ENCODE measurements at places on chromosomes 6 and 20.

DNA sequence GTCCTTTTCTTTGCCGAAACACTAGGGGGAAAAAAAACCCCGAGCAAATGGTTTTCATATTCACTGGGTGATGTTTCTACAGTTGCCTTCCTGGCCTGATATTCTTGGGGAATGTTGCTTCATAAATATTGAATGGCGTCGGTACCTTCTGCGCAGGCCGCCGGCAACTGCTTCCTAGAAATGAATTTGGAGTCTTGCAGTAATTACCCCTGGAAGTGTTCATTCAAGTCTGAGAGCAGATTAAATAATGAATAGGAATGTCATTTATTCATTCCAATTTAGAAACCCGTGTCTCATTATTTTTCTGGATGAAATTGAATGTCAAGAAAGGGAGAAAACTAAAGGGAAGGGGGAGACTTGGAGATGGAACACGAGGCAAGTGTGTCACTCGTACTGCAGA lies 179.4 kb upstream of the KCNG1 start:
- H3K27ac ChIP-seq: no peak overlapping the region
- DNase-seq: no peak
- no peaks in the 10 kb centered on the region for H3K36me3 ChIP-seq
- peaks cover 4% of the 10 kb centered on the region for H3K4me1 ChIP-seq

- H3K36me3 ChIP-seq: no peaks in the 10 kb centered on the region
- no peak overlapping the region for H3K4me3 ChIP-seq
- no peaks in the 10 kb centered on the region for H3K4me1 ChIP-seq
- no peak overlapping the region for H3K27ac ChIP-seq
- no peak for DNase-seq
Measured at GRCh38 chr6:143276436-143276835, 174.1 kb downstream of the ADAT2 start.

GRCh38 chr6:112163295-112164257 lies 76.2 kb downstream of the FAM229B start:
- DNase-seq: peak; percentile 31
- H3K27me3 ChIP-seq: no peaks in the 10 kb centered on the region
- peaks cover 43% of the 10 kb centered on the region for H3K36me3 ChIP-seq

DNA sequence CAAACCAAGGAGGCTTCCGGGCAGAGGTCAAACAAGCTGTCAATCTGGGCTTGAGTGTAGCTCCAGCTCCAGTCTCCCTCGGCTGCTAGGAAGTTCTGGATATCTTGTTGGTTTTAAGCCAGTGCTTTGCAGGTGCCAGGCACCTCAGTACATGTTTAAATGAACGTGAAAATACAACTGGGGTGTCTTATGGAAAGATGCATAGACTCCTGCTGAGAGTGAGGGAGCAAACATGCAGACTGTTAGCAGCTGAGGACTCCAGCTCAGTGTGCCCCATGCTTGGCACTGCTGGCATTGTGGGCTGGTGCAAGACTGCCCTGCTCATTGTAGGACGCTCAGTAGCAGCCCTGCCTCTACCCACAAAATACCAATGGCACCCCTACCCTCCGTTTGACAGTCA lies 28.5 kb downstream of the ERMARD start:
- H3K27ac ChIP-seq: peak overlapping the region; percentile 45
- no peak overlapping the region for H3K4me3 ChIP-seq
- H3K36me3 ChIP-seq: peaks cover 25% of the 10 kb centered on the region
- no peaks in the 10 kb centered on the region for H3K27me3 ChIP-seq
- peaks cover 12% of the 10 kb centered on the region for H3K4me1 ChIP-seq

- no peak overlapping the region for H3K27ac ChIP-seq
- no peaks in the 10 kb centered on the region for H3K27me3 ChIP-seq
- 0 out of 2 replicates have a peak, but pooled peaks cover 2% of the 10 kb centered on the region for H3K4me1 ChIP-seq
- H3K4me3 ChIP-seq: no peak overlapping the region
Measured at GRCh38 chr6:122438975-122439374, 32.6 kb downstream of the SERINC1 start.

- H3K4me3 ChIP-seq: no peak overlapping the region
- peak; percentile 65 for DNase-seq
- no peak overlapping the region for H3K27ac ChIP-seq
- no peaks in the 10 kb centered on the region for H3K4me1 ChIP-seq
Measured at GRCh38 chr6:145199961-145200360, 535.4 kb downstream of the EPM2A start.

GRCh38 chr6:37954791-37955190 lies 135.3 kb downstream of the ZFAND3 start:
- no peaks in the 10 kb centered on the region for H3K27me3 ChIP-seq
- H3K27ac ChIP-seq: no peak overlapping the region
- no peak overlapping the region for H3K4me3 ChIP-seq
- H3K36me3 ChIP-seq: no peaks in the 10 kb centered on the region
- H3K4me1 ChIP-seq: no peaks in the 10 kb centered on the region

GRCh38 chr6:7554533-7555275 lies 13.2 kb downstream of the DSP start:
- H3K27ac ChIP-seq: no peak overlapping the region
- DNase-seq: no peak
- peaks cover 4% of the 10 kb centered on the region for H3K36me3 ChIP-seq
- H3K4me3 ChIP-seq: no peak overlapping the region
- H3K27me3 ChIP-seq: no peaks in the 10 kb centered on the region
- H3K4me1 ChIP-seq: 0 out of 2 replicates have a peak, but pooled peaks cover 3% of the 10 kb centered on the region

- no peak for DNase-seq
- H3K27ac ChIP-seq: no peak overlapping the region
- no peaks in the 10 kb centered on the region for H3K36me3 ChIP-seq
- H3K4me3 ChIP-seq: no peak overlapping the region
- no peaks in the 10 kb centered on the region for H3K4me1 ChIP-seq
- H3K27me3 ChIP-seq: no peaks in the 10 kb centered on the region
Measured at GRCh38 chr6:169008641-169009257, 244.9 kb downstream of the THBS2 start.

DNA sequence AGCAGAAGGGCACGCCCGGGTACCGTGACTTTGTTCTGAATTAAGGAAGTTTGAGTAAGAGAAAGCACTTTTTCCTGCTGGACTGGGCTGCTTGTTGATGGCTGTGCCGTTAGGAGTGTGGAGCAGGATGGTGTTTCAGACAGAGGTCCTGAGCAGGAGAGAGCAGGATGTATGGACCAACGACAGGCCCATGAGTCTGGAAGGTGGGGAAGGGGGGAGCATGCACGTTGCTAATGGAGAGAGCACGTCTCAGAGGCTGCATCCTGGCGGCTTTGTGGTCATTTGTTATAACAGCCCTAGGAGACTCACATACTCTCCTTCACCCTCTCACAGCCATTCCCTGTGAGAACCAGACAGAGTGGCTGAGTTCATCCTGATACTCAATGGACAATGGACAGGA lies 56.8 kb downstream of the PHACTR3 start:
- H3K4me3 ChIP-seq: no peak overlapping the region
- no peaks in the 10 kb centered on the region for H3K36me3 ChIP-seq
- H3K27ac ChIP-seq: no peak overlapping the region

- no peaks in the 10 kb centered on the region for H3K36me3 ChIP-seq
- peak within 1 kb of the TSS; percentile 25 for H3K4me3 ChIP-seq
Measured at GRCh38 chr6:110357664-110358552, at the start of gene METTL24. Gene METTL24 (minus strand): TSS chr6:110358349. CDS start chr6:110358272, 77 bp downstream.

- no peaks in the 10 kb centered on the region for H3K27me3 ChIP-seq
- DNase-seq: no peak
- no peaks in the 10 kb centered on the region for H3K4me1 ChIP-seq
Measured at GRCh38 chr20:34310481-34311117, 7.4 kb upstream of the AHCY start.

DNA sequence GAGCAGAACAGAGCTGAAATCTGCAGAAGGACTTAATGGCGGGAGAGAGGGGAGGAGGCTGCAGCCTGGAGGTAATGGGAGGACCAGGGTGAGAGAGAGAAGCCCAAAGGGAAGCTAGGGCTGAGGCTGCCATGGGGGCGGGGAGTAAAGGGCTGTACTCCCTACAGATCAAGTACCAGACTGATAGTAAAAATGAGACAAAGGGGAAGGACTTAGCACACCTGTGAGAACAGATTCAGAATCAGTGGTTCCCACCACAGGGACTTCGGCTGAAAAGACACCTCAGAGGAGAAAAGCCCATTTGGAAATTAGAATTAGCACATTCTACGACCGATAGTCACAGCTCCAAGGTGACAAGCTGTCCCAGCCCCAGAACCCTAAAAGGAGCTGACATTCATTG lies 6.4 kb upstream of the TBXT start:
- H3K27me3 ChIP-seq: peaks cover 39% of the 10 kb centered on the region
- H3K4me3 ChIP-seq: no peak overlapping the region
- no peak for DNase-seq
- no peaks in the 10 kb centered on the region for H3K36me3 ChIP-seq

DNA sequence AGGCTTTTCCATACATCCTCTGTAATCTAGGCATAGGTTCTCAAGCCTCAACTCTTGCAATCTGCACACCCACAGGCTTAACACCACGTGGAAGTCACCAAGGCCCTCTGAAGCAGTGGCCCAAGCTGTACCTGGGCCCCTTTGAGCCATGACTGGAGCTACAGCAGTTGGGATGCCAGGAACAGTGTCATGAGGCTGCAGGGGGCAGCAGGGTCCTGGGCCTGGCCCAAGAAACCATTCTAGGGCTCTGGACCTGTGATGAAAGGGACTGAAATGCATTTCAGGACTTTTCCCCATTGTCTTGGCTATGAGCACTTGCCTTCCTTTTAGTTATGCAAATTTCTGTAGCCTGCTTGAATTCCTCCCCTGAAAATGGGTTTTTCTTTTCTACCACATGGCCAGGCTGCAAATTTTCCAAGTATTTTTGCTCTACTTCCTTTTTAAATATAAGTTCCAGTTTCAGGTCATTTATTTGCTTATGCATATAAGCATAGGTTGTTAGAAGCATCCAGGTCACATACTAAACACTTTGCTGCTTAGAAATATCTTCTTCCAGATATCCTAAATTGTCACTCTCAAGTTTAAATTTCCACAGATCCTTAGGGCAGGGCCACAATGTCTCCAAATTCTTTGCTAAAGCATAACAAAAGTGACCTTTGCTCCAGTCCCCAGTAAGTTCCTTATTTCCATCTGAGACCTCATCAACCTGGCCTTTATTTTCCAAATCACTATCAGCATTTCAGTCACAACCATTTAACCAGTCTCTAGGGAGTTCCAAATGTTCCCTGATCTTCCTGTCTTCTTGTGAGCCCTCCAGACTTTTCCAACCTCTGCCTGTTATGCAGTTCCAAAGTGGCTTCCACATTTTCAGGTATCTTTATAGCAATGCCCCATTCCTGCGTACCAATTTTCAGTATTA lies 48.6 kb upstream of the CD2AP start:
- no peak for DNase-seq
- H3K4me3 ChIP-seq: no peak overlapping the region
- H3K36me3 ChIP-seq: no peaks in the 10 kb centered on the region
- H3K27ac ChIP-seq: no peak overlapping the region
- H3K4me1 ChIP-seq: no peaks in the 10 kb centered on the region
- H3K27me3 ChIP-seq: no peaks in the 10 kb centered on the region

GRCh38 chr20:21826976-21827375 lies 121.5 kb downstream of the PAX1 start:
- H3K4me3 ChIP-seq: no peak overlapping the region
- H3K27ac ChIP-seq: no peak overlapping the region
- no peaks in the 10 kb centered on the region for H3K4me1 ChIP-seq

GRCh38 chr20:62832212-62832922 lies 15.5 kb downstream of the COL9A3 start:
- no peak for DNase-seq
- H3K27me3 ChIP-seq: no peaks in the 10 kb centered on the region
- no peak overlapping the region for H3K4me3 ChIP-seq

GRCh38 chr20:19969106-19969505 lies 48.1 kb upstream of the NAA20 start:
- no peak for DNase-seq
- no peak overlapping the region for H3K4me3 ChIP-seq
- peaks cover 32% of the 10 kb centered on the region for H3K36me3 ChIP-seq

- H3K4me1 ChIP-seq: no peaks in the 10 kb centered on the region
- DNase-seq: no peak
- H3K27ac ChIP-seq: no peak overlapping the region
Measured at GRCh38 chr6:33977606-33978411, 168.1 kb downstream of the GRM4 start.

DNA sequence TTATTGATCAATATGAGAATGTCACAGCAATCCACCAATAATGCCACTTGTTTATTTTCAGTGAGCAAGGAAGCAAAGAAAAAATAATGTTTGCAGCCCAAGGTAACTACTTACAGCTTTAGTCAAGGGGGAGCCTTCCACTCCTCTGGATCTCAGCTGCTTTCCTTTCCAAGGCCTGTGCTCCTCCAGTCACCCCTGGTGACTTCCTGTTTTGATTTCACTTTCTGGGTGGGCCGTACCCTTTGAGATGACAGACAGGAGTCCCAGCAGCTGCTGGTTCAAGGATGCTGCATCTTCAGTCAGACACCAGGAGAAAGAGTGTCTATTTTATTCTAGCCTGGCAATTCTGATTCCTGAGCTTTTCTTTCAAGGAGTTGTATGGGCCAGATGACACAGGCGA lies 5.6 kb upstream of the VNN2 start:
- H3K27me3 ChIP-seq: no peaks in the 10 kb centered on the region
- no peak overlapping the region for H3K4me3 ChIP-seq
- H3K36me3 ChIP-seq: no peaks in the 10 kb centered on the region

DNA sequence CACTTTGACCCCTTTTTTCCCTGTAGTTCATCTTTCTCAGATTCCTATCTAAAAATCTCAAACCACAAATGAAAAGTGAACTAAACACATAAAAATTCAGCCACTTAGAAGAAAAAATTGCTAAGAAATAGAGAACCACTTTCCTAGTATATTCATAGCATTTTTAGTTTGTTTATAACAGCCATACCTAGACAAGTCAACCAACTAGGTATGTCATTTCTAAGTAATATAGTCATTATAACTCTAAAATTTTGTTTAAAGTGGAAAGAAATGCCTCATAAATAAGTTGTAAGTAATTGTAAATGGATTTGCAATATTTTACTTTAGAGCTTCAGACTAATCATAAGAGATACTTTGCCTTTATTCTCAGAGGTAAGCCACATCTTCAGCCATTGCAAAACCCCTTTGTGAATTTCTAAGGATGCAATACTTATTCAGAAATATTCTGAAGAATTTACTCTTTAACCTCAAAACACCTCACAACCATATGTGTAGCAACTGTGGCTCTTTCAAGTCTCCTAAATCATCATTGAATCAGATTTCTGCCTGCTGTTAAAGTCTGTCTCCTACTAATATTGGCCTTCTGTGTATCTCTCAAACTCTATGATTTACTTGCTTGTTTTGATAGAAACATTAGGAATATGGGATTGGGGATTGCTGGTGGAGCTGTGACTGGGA lies 6.9 kb upstream of the SUMO4 start:
- H3K36me3 ChIP-seq: peaks cover 9% of the 10 kb centered on the region
- peak; percentile 35 for DNase-seq
- H3K4me1 ChIP-seq: peaks cover 3% of the 10 kb centered on the region
- no peak overlapping the region for H3K27ac ChIP-seq

- no peaks in the 10 kb centered on the region for H3K36me3 ChIP-seq
- H3K4me1 ChIP-seq: peaks cover 44% of the 10 kb centered on the region
- no peaks in the 10 kb centered on the region for H3K27me3 ChIP-seq
- H3K4me3 ChIP-seq: no peak overlapping the region
- H3K27ac ChIP-seq: peak overlapping the region; percentile 2
Measured at GRCh38 chr6:44006872-44007303, 120.4 kb downstream of the MRPL14 start.

All from IMR-90 (cell line).